ENCODE measurements at places on chromosomes 2 and 18.

DNA sequence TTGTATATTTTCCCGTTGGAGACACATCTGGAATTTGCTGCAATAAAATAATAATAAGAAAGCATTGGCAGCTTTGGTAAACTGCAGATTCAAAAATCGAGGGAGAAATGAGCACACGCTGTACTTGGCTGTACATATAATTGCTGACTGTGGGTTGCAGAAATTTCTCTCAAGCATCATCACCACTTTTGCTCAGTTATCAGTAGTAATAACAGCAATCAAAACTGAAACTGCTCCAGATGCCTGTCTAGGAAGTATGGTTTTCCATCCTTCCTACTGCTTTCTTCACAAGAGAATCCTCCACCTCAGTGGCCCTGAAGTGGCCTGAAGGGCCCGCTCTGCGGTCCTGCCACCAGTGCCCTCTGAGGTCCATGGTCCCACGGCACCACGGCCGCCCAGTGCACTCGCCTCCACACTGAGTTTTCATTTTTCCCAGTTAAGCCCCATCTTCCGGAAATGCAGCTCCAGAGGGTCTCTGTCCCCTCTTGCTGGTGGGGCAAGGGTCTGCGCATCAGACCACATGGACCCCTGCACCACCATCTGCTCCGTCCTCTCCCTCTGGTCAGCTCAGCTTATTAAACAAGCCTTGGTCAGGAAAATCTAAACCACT, 3.9 kb downstream of the DUSP28 start:
- no peak for DNase-seq

DNA sequence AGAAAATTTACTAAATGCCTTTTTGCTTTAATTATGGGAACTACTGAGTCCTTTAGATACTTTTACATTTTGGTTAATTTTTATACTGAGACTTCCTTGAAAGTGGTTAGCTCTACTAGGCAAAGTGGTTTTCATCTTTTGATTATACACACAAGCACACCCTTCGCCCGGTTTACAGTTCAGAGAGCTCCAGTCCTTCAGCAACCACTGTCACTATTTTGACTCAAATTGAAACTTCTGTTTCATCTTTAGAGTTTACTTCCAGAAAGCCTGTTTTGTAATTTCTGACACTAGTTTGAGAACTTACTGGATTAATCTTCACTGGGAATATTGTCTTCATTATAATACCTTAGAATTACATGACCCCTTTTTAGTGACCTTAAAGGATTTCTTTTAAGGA, 140.3 kb upstream of the FOSL2 start:
- DNase-seq: no peak

DNA sequence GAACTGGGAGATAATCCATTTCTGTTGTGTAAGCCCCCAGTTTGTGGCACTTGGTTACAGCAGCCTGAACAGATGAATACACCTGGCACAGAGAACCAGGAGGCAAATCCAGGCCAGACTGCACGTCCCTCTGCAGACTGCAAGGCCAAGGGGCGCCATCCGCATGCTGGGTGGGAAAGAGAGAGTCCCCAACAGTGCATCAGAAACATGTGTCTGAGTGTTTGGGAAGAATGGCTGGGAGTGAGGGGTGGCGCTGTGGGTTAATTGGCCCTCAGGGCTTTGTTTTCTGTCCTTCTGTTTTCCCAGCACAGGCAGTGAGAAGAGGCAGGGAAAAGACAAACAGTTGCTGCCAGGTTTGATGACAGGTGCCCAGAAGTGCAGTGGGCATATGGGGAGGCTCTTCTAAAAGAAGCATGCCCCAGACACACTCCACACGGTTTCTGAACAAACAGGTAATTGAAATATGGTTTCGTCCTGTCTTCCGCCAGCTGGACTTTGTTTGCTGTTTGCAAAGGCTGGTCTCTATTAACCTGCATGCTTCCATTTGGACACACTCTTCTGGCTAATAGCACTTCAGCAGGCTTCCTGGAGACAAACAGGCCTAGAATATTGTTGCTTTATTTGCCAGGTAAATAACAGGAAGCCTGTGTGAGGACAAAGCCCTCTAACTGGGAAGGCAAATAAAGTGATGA, 43.4 kb upstream of the SEC11C start:
- DNase-seq: peak; percentile 50

DNA sequence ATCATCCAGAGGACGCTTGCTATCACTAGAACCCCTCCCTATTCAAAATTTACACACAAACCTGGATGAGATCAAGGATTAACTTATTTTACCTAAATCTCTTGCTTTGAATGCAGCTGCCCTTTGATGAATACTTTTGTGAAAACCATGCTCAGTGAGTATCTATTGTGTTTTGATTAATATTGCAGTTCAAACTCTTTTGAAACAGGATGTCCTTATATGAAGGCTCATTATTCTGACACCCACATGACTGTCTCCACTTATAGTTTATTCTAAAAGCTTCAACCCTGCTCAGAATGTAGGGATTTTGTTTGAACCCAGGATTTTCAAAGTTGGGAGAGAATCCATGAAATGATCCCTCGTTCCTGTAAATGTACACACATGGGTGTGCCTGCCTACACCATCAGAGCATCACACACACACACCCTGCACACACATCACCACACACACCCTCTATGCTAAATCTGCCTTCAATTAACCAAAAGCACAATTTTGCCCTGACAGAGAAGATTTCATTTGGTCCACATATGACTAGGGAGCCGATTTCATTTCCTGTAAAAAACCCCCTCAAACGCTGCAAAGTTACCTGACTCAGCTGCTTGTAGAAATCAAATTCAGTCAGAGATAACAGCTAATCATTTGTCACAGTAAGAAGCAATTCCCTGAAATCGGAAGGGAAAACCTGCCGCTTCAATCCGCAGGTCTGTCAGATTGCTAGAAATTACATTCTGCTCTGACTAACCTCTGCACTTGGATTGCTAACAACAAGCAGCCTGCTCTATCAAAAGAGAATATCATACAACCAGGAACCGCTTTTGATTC, 65.2 kb downstream of the ZEB2 start:
- no peak for DNase-seq

GRCh38 chr2:202185156-202185555, 53.2 kb downstream of the SUMO1 start:
- no peak for DNase-seq

GRCh38 chr18:71505526-71505925, 1038.6 kb downstream of the CBLN2 start:
- no peak for DNase-seq

DNA sequence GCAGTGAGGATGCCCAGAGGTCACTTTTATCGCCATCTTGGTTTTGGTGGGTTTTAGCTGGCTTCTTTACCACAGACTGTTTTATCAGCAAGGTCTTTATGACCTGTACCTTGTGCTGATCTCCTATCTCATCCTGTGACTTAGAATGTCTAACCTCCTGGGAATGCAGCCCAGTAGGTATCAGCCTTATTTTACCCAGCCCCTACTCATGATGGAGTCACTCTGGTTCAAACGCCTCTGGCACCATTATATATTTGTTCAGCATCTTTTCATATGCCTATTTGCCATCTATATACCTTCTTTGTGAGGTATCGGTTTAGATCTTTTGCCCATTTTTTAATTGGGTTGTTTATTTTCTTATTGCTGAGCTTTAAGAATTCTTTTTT, 7.2 kb upstream of the CCNT2 start:
- DNase-seq: no peak

GRCh38 chr18:9685615-9685890, 22.5 kb upstream of the RAB31 start:
- no peak for DNase-seq

DNA sequence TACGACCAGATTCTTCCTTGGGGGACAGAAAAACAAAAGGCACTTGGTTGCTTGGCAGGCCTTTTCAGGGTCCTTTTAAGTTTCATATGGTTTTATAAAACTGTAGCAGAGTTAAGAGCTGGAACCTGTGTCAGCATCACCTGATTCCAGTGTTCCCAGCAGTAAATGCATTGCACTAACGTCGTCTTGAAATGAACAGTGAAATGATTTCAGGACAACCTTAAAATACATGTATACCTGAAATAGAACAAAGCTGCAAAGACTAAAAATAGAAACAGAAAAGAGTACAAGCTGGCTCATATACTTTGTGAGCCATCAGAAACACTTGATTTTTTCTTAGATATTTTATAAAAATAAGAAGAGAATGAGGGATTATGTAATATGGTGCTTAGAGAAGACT, 51.9 kb downstream of the ACSL3 start:
- no peak for DNase-seq

DNA sequence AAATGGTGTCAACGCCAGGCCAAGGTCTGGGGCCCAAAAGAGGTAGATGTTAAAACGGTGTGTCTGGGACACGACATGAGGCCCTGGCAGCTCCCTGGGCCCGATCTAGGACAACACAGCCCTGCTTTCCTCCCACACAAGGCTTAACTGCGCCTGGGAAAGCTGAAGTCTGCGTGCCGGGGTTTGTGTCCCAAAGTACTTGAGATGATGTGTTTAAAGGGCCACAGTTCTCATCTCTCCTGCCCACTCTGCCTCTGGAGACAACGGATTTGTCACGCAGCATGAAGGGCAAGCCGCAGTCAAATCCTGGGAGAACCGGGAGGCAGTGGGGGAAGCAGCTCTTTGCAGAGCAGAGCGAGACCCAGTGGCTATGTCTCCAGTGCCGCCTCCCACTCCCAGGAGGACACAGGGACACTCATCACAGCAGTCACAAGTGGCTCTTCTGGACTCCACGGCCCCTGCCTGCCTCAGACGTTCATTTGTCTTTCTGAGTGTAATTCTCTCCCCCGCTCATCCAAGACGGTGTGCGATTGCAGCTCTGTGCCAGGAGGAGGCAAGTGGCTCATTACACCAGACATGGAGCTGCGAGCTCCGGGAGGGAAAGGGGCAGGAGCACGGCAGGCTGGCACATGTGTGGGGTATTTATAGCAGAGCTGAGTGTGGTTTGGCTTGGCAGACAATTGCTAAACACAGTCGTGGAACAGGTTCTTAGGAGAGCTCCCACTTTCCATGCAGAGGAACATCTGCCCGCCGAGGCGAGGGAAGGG, 57.7 kb upstream of the SEMA4C start:
- DNase-seq: peak; percentile 30

- DNase-seq: no peak
These were observed 118.2 kb downstream of the ZNF516 start for GRCh38 chr18:76376668-76377358.

DNA sequence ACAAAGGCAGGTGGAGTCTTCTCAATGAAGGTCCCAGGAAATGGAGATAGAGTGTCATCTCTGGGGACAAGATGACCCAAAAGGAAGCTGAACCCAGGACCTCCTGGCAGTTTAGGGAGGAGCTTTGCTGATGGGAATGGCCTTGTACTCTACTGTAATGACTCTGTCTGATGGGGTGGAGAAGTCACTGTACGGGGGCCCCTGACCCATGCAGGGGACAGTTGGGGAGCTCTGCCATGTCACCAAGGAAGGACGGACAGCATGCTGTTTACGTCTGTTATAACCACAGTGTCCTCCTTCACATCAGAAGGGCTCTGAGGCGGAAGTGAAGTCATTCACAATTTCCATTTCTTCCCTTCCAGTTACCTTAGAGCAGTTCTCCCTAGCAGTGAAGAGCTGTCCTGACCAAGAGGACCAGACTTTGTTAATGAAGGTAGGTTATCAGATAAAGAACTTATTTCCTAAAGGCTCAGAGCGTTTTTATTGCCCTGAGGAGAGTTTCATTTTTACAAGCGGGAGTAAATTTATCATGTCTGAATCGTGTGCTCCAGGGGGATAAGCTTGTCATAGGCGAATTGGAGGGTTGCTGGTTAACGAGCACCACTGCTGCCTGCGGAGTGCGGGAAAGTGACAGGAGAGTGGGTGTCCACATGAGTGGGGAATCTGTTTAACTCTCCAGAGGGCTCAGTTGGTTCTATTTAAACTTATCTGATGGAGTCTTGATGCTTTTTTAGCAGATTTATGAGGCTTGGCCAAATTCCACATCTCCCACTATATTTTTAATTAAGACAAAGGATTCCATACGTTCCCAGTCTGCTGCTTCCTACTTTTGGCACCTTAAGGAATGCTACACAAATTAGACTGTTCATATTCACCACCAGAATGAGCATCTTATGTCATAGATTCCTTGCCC, 71.6 kb upstream of the BCL2L11 start:
- DNase-seq: no peak

GRCh38 chr2:392926-393280, 105.0 kb upstream of the ALKAL2 start:
- DNase-seq: no peak

- DNase-seq: no peak
These were observed 37.8 kb downstream of the ARID5A start for GRCh38 chr2:96574364-96574763.

Data from NCI-H1436 (cell line).